ENCODE measurements at places on chromosomes 7 and 10. TPM values are rescaled to one million over a fixed set of nuclear protein-coding genes. Genes with fewer than 3 reads are reported as not detected.

EPO gene
- not detected for total RNA-seq

GNAT3 gene
- total RNA-seq, result not detected

IL2RA gene
- not detected for total RNA-seq

MBL2 gene
- not detected for total RNA-seq

BRI3 gene
- total RNA-seq, result 239 TPM

SPACDR gene
- total RNA-seq, result 0.64 TPM

PRPS1L1 gene
- not detected for total RNA-seq

GPR15LG gene
- not detected for total RNA-seq

FAM24A gene
- total RNA-seq, result not detected

GRM8 gene
- not detected for total RNA-seq

GFRA1 gene
- total RNA-seq, result not detected

CLIP2 gene
- total RNA-seq, result 13.5 TPM

EPHB6 gene
- 45.9 TPM for total RNA-seq

ANKRD30A gene
- total RNA-seq, result not detected

BBIP1 gene
- 12.7 TPM for total RNA-seq

OR2A42 gene
- total RNA-seq, result not detected

AKR1C3 gene
- 95.6 TPM for total RNA-seq

ZNF425 gene
- total RNA-seq, result 1.2 TPM

FAM171A1 gene
- total RNA-seq, result not detected

ICA1 gene
- 22.6 TPM for total RNA-seq
